T-helper 17 cell (primary cell): ENCODE measurements at places on chromosomes 5 and 9.

DNA sequence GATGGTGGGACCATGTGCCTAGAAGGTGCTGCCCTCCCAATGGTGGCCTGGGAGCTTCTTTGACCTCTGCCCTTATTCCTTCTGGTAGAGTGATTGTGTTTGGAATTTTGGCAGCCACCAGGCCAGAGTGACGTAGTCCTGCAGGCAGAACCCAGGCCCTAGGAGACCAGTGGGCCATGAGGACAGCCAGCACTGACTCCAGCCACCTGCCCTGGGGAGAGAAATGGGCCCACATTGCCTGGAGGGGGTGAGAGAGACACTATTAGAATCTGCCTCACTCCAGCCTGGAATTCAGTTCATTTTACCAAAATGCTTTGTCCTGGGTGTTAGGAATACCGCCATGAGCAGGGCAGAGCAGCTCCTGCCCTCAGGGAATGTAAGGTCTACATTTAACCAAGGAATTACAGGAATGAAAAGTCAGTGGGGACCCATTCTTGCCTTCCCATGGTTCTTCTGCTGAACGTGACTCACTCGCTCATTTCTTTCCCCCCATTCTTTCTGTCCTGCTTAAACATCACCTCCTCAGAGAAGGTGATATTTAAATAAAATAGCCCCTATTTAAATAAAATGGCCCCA is 5.5 kb upstream of the COL27A1 start:
- DNase-seq: no peak

DNA sequence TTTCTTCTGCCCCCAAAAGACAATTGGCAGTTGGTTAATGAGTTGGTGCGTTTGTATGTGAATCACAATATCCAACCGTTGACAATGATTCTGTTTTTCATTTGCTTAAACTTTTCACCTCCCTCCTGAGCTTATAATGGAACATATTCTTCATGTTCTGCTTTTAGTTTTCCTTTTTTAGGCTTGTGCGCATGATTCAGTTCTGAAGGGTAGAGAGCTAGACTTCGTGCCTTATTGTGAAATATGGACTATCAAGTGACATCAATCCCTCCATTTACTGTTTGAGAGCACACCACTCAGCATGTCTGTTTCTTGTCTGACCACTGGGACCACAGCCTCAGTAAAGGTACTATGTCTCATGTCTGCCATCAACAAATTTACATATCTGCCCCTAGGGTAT is 30.5 kb upstream of the LPAR1 start:
- DNase-seq: no peak

GRCh38 chr9:134028076-134028475 is 2.8 kb downstream of the BRD3OS start:
- no peak for DNase-seq

- DNase-seq: no peak
Measured at GRCh38 chr9:120676767-120677402, 37.4 kb downstream of the MEGF9 start.

DNA sequence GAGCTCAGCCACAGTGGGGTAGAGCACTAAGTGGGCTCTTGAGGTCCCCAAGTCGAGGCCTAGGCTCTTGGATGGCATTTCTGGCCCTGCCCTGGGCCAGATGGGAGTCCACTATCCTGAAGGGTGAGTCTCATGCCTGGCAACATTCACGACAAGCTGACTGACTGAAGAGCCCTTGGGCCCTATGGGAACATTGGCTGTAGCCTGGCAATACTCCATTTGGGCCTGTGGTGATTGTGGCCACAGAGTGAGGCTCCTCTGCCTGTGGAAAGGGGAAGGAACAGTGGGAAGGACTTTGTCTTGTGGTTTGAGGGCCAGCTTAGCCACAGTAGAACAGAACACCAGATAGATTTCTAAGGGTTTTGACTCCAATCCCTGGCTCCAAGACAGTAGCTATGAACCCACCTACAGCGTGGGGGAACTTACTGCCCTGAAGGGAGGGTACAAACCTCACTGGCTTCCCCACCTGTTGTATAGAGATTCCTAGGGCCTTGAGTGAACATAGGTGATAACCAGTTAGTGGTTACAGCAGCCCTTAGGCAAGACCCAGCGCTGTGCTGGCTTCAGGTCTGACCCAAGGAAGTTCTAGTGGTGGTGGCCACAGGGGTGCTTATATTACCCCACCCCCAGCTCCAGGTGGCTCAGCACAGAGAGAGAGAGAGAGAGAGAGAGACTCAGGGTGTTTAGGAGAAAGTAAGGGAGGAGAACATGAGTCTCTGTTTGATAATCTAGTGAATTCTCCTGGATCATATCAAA is 72.4 kb downstream of the KIAA0825 start:
- no peak for DNase-seq

DNA sequence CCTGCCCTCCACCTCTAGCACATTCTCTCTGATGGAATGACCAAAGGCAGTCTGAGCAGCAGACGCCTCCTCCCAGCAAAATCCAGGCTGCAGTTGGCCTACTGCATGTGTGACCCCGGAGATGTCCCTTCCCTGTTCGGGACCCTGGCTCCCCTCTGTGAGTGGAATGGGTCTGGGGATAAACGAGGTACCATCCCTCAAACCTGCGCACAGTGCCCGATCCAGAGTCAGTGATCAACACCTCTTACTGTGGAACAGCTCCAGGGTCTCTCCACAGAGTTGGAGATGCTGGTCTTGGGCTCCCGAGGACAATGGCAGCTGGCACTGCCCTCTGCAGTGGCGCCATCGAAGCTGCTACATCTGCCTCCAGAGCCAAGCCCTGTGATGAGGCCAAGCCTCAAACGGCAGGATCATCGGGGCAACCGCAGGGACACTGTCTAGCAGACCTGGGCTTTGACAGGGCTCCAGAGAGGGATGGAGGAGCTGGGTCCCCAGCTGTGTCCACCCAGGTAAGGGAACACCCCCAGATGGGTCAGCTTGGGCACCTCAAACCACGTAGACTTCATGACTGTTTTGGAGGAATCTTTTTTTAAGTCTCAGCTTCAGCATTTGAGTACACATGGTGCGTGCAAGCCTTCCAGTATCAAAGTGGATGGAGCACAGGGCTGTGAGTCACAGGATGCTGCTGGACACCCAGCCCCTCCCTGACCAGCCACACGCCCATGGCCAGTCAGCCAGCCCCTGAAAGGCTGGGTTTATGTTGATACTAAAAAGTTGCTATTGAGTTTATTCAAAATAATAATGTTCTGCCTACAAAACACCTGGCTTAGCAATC is 13.0 kb downstream of the MED10 start:
- DNase-seq: no peak

DNA sequence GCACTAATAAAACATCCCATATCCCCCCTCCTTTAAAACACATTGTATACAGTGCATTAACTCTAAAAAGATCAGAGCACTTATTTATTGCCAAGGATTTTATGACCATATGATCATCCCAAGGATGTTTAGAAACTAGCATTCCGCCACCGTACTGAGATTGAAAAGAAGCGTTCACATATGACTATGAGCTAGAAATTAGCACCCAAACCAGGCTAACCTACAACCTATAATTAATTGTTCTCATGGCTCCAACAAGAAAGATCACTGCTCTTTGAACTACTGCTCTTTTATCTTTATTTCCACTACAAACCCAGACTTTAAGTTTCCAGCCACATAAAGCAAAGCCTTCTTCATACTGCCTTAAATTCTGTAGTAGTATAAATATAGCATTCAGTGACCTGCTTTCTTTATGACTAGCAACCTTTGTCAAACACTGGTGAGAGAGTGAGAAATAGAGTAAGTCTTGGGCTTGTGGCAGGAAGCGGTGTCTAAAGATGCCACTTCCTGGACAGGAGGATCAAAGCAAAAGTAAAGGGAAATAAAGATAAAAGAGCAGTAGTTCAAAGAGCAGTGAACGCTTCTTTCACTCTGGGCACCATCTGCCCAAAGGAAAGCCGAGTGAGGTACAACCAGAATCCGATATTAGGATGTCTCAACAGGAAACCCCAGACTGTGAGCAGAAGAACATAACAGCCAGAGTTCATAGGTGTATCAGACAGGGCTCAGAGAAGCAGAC is 151.1 kb upstream of the ERCC6L2 start:
- DNase-seq: peak; percentile 38

GRCh38 chr5:133869519-133870335 is 98.7 kb downstream of the C5orf15 start:
- no peak for DNase-seq

DNA sequence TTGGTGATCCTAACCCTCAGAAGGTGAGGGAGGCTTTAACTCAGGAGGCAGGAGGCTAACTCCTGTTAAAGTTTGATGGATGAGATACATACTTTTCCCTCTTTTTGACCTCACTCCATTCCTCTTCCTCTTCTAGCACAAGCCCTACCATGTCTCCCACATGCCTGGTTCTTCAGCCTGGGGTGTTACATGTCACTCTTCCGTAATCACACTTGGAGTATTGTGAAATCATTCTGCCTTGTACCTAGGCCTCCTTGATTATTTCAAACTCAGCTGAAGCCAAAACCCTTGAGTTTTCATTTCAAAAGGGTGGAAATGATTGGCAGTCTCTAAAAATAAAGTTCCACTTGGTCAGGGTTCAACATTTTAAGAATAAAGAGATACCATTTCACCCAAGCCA is 1.8 kb downstream of the PLAC8L1 start:
- no peak for DNase-seq

DNA sequence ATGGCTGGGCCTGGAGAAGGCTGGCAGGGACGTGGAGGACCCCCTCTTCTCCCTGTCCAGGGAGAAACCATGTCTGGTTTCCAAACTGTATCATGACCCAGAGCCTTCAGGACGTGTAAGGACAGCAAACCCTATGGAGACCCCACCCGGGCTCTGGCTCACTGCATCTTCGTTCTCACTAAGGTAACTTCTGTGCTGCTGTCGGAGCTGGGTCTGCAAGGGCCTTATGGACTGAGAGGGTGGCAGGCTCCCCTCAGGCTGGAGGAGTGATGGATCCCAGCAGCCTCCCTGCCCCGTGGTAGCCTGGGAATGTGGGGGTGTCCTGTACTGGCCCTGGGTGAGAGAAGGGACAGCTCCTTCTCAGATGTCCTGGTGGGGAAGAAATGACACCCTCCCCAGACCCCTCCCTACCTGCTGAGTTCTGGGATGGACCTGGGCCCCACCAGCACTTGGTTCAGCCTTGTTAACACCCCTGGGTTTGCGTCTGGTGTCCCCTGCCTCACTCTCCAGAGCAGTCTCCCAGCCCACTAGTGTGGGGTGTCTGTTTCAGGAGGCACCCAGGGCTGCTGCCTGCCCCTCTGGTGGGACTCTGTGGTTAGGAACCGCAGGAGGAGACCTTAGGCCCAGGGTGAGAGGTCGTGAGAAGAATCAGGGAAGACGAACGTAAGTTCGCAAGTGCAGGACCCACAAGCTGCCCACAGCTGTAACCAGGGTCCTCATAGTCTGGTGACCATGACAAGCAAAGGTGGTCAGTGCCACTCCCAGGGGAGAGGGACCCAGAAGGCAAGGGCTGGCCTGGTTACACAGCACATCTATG is 6.6 kb downstream of the SPATA31E1 start:
- no peak for DNase-seq

DNA sequence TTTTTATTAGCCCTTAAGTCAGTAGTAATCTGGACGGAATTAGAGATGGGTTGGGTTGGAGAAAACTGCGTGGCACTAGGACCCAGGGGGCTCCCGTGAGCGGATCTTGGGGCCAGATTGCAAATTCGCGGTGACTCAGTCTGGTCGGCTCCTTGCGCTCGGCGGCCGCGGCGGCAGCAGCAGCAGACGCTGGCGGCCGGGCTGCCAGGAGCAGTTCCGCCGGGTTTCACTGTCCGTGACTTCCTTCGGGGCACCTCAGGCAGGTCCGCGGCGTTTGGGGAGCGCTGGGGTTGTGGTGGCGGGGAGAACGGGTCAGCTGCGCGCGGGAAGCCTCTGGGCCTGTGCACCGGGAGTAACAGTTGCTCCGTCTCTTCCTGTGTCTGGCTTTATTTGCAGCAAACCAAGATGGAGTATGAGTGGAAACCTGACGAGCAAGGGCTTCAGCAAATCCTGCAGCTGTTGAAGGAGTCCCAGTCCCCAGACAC is 31.6 kb downstream of the TNPO1 start:
- DNase-seq: peak; percentile 69

DNA sequence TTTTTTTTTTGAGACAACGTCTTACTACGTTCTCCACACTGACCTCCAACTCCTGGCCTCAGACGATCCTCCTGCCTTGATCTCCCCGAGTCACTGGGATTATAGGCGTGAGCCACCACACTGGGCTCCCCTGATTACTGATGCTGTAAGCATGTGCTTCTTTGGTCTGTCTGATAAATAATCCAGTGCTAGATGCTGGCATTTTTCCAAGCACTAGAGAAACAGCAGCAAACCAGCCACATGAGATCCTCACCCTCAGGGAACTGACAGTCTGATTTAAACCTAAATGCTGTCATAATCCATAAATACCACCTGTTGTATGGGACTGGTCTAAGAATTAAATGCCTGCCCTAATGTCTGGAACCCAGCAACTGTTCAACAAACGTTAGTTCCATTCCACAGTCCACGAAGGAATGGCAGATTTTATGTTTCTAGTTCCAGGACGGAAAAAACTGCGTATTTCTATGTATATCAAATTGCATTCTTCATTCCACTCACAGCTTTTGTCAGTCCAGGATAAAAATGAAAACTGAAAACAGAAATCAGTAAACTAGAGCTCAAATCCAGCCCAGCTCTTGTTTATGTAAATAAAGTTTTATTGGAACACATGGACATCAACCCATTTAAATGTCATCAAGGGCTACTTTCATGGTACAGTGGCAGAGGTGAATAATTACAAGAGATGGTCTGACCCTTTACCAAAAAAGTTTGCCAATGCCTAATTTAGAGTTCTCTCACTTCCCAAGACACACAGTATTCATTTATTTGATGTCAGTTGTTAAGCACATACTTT is 20.1 kb downstream of the SLC35D2 start:
- DNase-seq: no peak

DNA sequence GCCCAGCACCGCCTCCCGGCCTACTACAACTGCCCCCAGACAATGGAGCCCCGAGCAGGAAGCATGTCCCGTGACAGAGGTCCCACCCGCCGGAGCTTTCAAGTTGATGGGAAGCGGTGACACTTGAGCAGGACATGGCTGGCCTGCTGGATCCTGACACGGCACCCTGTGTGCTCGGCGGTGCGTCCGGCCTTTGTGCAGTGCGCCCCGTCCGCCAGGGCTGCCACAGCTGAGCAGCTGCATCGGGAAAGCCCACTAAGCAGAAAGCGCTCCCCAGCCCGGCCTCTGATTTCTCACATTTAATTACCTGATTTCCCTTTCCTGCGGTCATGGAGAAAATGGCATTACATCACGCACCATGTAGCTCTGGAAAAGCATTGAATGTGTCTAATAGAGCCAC is 611.9 kb downstream of the IRX1 start:
- no peak for DNase-seq

DNA sequence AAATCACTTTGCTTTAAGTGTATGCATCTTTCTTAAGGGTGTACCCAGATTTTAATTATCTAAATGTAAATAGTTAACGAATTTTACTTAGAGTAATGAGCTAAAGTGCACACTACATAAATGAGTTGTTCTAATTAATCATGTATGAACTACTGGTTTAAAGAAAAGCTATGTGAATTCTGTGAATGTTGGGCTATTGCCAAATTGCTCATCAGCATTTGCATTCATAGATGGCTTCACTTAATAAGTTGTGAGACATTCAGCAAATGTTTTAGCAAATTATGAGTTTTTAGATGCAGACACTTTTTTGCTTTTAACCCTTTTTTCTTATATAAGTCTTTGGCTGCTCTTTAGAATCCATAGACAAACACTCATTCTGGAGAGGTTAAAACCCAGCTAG is 175.7 kb downstream of the PBX3 start:
- DNase-seq: no peak
